ENCODE measurements at places on chromosomes 4 and X. TPM values are rescaled to one million over a fixed set of nuclear protein-coding genes. Genes with fewer than 3 reads are reported as not detected.
A peak's percentile ranks its signal among the peaks of the same experiment; 100 is the strongest.

Gene RRH
- not detected for total RNA-seq

Gene MAGED2
- 136 TPM for total RNA-seq

Gene CPZ
- 22.7 TPM for total RNA-seq

DNA sequence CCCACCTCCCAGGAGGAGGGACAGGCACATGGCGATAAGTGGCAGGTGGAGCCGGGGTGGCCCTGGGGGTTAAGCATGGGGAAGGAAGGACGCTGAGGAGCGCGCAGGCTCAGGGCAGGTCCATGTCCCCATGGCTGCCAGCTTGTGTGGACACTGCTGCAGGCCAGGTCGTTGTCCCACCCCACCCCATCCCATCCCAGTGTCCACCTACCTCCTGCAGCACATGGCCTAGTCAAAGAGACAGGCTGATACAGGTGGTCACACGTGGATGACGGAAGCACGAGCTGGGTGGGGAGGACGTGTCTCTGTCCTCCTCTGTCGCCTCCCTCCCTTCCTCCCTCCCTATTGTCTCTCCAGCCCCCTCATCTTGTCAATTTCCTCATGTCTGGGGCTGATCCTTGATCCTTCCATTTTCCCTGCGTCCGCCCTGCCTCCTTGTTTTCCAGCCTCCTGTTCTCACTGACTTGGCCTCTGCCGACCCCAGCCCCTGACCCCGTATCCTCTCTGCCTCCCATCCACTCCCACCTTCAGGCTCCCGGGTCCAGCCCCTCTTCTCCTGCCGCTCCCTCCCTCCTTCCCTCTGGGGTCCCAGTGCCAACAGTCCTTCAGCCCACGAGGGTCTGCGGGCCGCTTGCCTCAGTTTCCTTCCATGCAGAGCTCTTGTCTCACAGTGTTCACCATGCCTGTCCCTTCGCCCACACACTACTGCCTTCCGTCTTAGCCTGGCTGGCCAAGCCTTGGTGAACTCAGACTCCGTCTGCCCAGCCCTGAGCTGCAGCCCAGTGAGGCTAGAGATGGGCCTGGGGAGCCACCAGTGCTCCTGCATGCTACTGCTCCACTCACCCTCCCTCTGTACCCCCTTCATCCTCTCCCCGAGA lies 15.5 kb upstream of the ADD1 start:
- H3K4me3 ChIP-seq, result no peak overlapping the region
- peaks cover 35% of the 10 kb centered on the region for H3K36me3 ChIP-seq
- no peaks in the 10 kb centered on the region for H3K27me3 ChIP-seq
- no peak overlapping the region for H3K27ac ChIP-seq
- DNase-seq, result peak; percentile 6

DNA sequence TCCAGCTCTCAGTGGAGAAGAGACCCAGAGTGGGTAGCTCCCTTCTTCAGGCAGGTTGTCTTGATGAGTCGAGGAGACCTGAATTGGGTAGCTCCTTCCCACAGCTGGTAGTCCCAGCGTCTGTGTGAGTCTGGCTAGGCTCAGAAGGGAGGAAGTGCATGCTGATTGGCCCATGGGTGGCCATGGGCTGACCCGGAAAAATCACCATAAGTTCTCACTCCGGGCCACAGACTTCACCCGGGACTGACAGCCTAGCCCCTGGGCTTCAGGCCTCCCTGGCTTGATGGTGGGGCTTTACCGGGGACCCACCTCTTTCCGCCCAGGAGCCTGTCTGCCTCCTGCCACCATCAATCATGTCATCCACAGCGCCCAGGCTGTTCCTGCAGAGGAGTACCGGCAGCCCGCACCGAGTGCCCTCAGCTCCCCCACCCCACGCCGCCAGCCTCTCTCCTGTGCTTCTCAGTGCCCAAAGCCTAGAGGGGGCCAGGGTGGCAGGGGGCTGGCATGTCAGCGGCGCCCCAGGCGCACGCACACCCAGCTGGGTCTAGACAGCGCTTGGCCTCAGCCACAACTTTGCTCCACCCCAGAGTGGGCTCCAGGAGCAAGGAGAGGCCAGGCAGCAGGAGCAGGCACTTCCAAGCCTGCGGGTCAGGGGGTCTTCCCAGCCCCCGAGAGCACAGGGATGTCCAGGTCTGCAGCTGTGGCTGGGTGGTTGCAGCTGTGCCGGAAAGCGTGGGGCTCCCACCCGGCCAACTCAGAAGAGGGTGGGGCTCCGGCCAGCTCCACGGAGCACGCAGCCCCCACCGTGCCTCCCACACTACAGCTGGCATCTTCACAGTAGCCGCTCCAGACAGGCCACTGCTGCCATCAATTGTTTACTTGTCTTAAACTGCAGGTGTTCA lies 16.1 kb upstream of the SAT1 start:
- no peak overlapping the region for H3K4me3 ChIP-seq
- peaks cover 15% of the 10 kb centered on the region for H3K4me1 ChIP-seq
- DNase-seq, result no peak

- no peak overlapping the region for H3K27ac ChIP-seq
- peaks cover 13% of the 10 kb centered on the region for H3K36me3 ChIP-seq
- H3K27me3 ChIP-seq, result no peaks in the 10 kb centered on the region
- H3K4me1 ChIP-seq, result 0 out of 2 replicates have a peak, but pooled peaks cover 2% of the 10 kb centered on the region
- H3K4me3 ChIP-seq, result no peak overlapping the region
- no peak for DNase-seq
Measured at GRCh38 chr4:105461221-105461620, 12.6 kb downstream of the PPA2 start.

DNA sequence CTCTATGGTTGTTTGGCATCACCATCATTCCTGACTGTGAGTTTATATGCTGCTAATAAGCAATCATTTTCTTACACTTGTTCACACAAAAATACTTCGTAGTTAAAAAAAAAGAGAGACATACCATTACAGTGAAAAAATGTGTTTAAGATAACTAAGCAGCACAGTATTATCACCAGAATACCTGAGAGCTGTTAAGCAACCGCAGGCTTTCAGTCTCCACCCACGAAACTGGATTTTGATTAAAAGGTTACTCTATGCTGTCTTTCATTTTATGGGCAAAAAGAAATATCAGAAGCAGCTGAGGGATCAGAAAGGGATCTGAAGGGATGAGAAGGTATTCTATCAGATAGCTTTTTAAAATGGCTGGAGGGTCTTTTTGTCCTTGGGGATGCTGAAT lies 148.3 kb downstream of the NEK1 start:
- H3K36me3 ChIP-seq, result peaks cover 10% of the 10 kb centered on the region
- no peak overlapping the region for H3K4me3 ChIP-seq
- no peaks in the 10 kb centered on the region for H3K27me3 ChIP-seq
- DNase-seq, result no peak

- no peaks in the 10 kb centered on the region for H3K36me3 ChIP-seq
- DNase-seq, result no peak
Measured at GRCh38 chr4:42643685-42644084, 13.2 kb downstream of the ATP8A1 start.

DNA sequence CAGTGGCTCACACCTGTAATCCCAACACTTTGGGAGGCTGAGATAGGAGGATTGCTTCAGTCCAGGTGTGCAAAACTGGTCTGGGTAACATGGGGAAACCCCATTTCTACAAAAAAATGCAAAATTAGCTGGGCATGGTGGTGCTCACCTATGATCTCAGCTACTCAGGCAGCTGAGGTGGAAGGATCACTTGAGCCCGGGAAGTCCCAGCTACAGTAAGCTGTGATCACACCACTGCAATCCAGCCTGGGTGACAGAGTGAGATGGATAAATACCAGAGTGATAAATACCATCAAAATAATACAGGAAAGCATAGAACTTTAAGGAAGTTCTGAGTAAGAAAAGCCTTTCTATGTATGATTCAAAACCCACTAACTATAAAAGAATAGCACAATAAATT lies 52.8 kb downstream of the LRBA start:
- peaks cover 4% of the 10 kb centered on the region for H3K4me1 ChIP-seq
- H3K27ac ChIP-seq, result no peak overlapping the region
- peaks cover 7% of the 10 kb centered on the region for H3K27me3 ChIP-seq
- DNase-seq, result no peak

DNA sequence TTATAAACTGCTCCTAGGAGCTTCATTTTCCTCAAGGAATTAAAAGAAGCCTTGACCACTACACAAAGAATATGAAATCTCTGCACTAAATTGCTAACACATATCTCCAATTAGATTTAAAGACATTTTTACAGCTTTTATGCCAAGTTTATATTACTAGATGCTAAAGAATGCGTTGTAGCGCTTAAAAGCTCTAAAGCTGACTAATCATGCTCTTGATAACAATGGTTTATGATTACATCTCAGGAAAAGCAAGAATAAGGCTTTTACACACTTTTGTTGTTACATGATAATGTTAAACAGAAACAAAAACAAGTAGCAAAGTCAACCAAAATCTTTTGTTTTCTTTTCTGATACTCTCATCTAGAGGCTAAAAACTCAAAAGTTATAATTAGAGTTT lies 44.7 kb downstream of the SLC10A7 start:
- H3K4me3 ChIP-seq, result no peak overlapping the region
- H3K27ac ChIP-seq, result no peak overlapping the region
- DNase-seq, result no peak
- peaks cover 4% of the 10 kb centered on the region for H3K36me3 ChIP-seq
- H3K4me1 ChIP-seq, result peaks cover 25% of the 10 kb centered on the region

DNA sequence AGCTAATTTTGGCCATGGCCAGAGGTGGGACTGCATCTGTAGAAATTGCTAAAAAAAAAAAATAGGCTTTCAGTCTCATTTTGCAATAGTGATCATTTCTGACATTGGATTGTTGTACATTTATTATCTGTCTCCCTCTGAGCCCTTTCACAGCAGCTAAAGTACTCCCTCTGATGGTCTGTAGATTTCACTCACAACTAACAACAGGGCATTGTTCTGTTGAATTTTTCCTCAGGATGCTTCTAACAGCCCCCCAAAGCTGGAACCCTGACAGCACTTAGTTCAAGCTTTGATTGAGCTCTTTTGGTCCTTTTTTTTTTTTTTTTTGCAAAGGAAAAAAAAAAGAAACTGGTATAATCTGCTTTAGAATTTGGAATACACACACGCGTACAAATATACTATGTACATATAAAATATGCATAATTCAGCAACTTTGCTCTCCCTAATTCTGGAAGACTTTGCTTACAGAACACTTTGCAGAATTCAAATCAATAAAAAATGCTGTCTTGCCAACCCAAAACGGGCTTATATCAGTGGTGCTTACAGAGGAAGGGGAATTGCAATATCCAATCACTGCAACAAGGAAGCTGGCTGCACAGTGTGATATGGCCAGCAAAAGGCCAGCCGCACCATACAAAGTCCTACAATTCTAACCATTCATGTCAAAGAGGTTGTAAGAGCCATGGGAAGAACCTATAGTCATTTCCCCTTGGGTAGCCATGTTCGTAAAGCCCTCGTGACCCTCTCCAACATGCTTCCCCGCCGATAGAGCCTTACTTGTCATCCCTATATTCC lies 406.4 kb downstream of the SMARCA1 start:
- H3K27me3 ChIP-seq, result no peaks in the 10 kb centered on the region
- DNase-seq, result no peak
- H3K4me3 ChIP-seq, result no peak overlapping the region
- peaks cover 26% of the 10 kb centered on the region for H3K4me1 ChIP-seq

- H3K4me1 ChIP-seq, result no peaks in the 10 kb centered on the region
- no peak overlapping the region for H3K27ac ChIP-seq
- H3K27me3 ChIP-seq, result peaks cover 4% of the 10 kb centered on the region
- no peak overlapping the region for H3K4me3 ChIP-seq
- DNase-seq, result no peak
Measured at GRCh38 chrX:78074088-78074487, 30.0 kb upstream of the PGK1 start.

DNA sequence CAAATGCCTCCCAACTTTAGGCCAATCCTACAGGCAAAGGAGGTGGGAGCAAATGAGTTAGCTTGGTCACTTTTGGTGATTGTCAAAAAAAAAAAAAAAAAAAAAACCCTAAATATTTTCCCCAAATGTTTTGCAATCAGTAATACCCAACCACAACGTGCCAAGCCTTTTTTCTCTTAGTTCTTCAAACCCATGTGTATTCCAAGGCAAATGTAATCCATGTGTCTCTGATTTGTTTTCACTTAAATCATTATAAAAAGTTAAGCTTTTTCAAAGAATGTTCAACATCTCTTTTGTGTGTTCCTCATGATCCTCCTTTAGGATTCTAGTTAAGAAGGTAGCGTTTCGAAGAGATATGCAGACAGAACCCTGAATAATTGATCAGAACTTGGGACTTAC lies 328.4 kb downstream of the PAPSS1 start:
- no peak for DNase-seq
- H3K27me3 ChIP-seq, result no peaks in the 10 kb centered on the region
- H3K36me3 ChIP-seq, result no peaks in the 10 kb centered on the region
- peaks cover 13% of the 10 kb centered on the region for H3K4me1 ChIP-seq

GRCh38 chrX:134294548-134294947 lies 57.6 kb downstream of the CCDC160 start:
- H3K36me3 ChIP-seq, result no peaks in the 10 kb centered on the region
- H3K4me1 ChIP-seq, result no peaks in the 10 kb centered on the region
- H3K27me3 ChIP-seq, result peaks cover 3% of the 10 kb centered on the region

DNA sequence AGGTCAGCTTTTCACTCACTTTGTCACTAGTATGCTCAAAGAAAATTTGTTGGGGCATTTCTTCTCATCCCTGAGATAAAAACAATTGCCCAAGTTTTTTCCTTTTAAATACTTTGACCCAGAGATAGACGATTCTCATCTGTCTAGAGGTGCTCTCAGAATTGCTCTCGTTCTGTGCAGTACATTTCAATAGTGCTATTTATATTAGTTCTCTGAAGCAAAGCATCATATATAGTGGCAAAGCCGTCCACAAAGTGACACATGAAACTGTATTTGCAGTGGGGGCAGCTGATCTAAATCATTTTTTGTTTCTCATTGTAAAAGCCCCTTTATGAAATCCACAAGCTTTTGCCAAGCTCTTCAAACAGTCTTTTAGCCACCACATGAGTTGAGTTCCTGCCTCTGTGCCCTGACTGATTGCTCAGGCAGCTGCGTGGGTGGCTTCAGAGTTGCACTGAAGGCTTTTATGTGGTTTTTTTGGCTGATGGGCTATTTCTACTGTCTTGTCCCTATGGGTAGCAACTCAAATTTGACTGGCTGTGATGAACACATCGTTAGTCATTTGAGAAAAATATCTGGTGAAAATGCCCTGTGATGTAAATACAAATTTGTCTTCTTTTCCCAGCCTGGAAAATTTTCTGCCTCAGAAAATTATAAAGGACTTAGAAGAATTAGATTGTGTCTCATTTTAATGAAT lies 119.1 kb upstream of the OTUD4 start:
- H3K27ac ChIP-seq, result no peak overlapping the region
- H3K4me3 ChIP-seq, result no peak overlapping the region
- no peaks in the 10 kb centered on the region for H3K4me1 ChIP-seq
- no peaks in the 10 kb centered on the region for H3K36me3 ChIP-seq
- DNase-seq, result no peak

DNA sequence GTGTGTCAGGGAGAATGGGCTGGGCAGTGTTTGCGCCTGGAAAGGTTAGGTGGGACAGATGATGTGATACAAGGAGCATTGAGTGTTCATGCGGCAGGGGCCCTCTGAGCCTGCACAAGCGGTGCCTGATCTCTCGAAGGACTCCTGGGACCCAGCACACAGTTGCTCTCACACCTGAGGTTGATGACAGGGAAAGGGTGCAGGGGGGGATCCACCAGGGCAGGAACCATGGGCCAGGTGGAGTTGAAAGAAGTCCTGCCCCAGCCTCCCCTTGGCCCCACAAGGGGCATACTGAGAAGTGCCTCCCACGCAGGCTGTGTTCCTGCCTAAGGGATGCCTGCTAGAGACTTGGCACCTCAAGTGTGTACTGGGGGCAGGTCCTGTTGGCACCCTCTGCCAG lies 33.1 kb downstream of the TKTL1 start:
- no peaks in the 10 kb centered on the region for H3K4me1 ChIP-seq
- no peaks in the 10 kb centered on the region for H3K27me3 ChIP-seq
- H3K36me3 ChIP-seq, result no peaks in the 10 kb centered on the region
- H3K4me3 ChIP-seq, result no peak overlapping the region
- H3K27ac ChIP-seq, result no peak overlapping the region

- H3K27ac ChIP-seq, result no peak overlapping the region
- peaks cover 4% of the 10 kb centered on the region for H3K4me1 ChIP-seq
- H3K27me3 ChIP-seq, result no peaks in the 10 kb centered on the region
Measured at GRCh38 chrX:19658030-19658429, 142.7 kb upstream of the MAP3K15 start.
